Stimulated activated CD8-positive, alpha-beta memory T cell treated with anti-CD3 and anti-CD28 coated beads, Interleukin-12 subunit alpha, Interleukin-12 subunit beta, amount 100 ng/mL, for 1 hour (primary cell): ENCODE measurements at places on chromosomes 6 and 20.

GRCh38 chr6:32794510-32794909 is 22.3 kb downstream of the HLA-DOB start:
- no peak for DNase-seq

DNA sequence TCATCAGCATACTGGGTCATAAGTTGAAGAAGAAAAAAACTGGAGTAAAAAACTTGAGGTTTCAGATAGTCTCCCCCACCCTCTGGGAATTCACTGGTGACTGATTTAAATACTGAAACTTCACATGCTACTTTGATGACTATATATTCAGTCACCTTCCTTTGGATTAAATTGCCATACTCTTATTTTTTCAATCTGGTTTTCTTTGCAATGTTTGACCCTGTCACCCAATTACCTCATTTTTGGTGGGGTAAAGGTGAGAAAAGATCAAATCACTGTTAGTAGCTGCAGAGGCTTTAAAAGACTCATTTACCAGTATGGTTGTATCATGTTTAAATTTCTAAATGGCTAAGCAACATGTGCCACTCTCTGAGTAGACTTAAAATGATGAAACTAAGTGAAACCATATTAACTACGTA is 862.7 kb upstream of the FLRT3 start:
- no peak for DNase-seq

GRCh38 chr6:84441456-84441855 is 214.0 kb upstream of the CEP162 start:
- no peak for DNase-seq

- no peak for DNase-seq
Measured at GRCh38 chr20:56417911-56418310, 5.9 kb downstream of the CASS4 start.

DNA sequence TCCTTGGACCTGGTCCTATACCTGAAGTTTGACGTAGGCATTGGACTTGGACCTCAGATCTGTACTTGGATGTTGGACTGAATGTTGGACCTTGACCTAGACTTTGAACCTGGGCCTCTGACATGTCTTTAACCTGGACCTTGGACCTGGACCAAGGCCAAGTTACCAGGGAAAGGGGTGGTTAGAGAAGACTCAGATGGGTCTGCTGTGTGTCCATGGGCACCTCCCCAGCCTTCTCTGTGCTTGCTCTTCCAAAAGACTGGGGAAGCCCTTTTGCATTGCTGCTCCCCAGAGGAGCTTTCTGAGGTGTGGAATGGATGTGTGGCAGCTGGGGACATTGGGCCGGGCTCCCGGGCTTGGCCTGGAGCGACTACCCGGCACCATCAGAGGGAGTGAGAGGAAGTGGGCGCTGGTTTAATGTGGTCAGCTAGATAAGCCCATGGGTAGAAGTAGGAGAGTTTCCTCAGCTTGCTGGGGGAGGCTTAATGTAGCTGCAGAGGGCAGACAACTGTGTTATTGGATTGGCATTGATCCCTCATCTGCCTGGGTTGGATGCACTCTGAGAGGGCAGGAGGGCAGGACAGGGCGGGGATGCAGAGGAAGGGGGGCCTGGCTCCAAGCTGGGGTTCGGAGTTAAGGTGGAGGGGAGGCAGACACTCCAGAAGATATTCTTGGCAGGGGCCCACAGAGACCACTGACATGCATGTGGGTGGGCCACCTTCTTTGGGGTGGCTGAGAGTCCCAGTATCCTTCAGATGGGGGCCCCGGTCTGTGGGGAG is 4.2 kb downstream of the SCRT2 start:
- DNase-seq, result no peak

- DNase-seq, result no peak
Measured at GRCh38 chr6:144335914-144336313, 50.8 kb downstream of the UTRN start.

GRCh38 chr20:63345328-63346100 is 15.6 kb downstream of the CHRNA4 start:
- DNase-seq, result no peak

DNA sequence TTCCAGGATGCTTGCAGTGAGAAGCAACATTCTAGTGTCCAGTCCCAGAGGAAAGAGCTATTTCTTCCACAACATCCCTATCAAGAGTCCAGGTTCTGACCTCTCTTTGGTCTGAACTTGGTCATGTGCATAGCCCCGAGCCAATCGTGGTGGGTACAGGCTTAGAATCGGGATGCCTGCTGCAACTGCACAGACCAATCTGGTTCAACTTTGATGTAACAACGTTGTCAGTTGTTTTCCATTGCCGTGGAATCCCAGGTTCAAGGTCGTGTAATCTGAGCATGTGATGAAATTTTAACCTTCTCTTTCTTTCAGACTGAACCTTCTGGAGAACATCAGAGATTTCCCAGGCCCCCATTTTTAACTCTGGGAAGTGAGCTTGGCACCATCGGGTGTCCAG is 130.5 kb downstream of the ANKRD60 start:
- no peak for DNase-seq

GRCh38 chr6:82608781-82609180 is 245.2 kb downstream of the TPBG start:
- DNase-seq, result no peak

- no peak for DNase-seq
Measured at GRCh38 chr6:7742223-7742785, 16.4 kb downstream of the BMP6 start.

DNA sequence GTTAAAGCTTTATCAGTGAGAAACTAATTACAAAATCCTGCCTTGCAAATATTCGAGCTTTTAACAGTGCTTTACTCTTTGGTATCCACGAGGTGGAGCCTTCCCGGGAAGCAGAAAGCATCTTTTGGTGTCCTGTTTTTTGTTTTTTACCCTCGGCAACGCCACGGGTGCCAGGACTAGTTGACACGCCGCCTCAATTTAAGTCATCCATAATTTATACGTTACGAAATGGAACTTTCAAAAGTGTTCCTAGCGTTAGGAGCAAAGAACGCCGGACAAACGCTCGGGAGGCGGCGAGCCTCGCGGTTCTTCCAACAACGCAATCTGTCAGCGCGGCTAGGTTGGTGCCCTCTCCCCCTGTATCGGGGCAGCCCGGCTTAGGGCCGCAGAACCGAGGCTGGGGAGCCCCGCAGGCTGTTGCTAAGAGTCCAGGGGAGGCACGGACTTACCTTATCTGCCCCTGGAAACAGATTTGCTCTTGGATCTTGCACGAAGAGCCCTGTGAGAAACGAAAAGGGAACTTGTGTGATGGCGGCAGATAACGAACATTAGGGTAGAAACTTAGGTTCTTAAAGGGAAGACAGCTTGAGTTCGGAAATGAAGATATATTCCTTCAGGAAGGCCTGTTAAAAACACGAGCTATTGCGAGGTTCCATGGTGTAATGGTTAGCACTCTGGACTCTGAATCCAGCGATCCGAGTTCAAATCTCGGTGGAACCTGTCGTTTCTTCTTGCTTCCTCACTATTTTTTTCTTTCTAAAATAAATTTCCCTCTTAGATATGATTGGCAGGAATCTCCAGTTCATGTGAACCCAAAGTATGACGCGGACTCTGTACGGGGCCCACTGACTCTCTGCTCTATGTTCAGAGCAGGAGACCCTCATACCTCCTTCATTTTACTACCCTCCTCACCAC is 46.2 kb upstream of the ZNF184 start:
- no peak for DNase-seq

- DNase-seq, result no peak
Measured at GRCh38 chr6:90083891-90084290, 189.6 kb downstream of the GJA10 start.

DNA sequence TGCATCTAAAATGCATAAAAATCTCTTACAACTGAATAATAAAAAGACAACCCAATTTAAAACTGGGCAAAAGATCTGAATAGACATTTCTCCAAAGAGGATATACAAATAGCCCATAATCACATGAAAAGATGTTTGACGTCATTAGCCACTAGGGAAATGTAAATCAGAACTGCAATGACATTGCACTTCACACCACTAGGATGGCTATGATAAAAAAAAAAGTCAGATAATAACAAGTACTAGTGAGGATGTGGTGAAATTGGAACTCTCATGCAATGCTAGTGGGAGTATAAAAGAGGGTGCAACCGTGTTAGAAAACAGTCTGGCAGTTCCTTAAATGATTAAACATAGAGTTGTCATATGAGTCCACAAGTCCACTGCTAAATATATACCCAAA is 24.3 kb upstream of the TBX18 start:
- DNase-seq, result no peak
